ENCODE measurements at places on chromosomes 1 and 21.
A peak's percentile ranks its signal among the peaks of the same experiment; 100 is the strongest.

- H3K36me3 ChIP-seq: no peaks in the 10 kb centered on the region
- H3K27me3 ChIP-seq: peaks cover 38% of the 10 kb centered on the region
- DNase-seq: no peak
Measured at GRCh38 chr1:224770336-224770693, 154.2 kb downstream of the CNIH3 start.

DNA sequence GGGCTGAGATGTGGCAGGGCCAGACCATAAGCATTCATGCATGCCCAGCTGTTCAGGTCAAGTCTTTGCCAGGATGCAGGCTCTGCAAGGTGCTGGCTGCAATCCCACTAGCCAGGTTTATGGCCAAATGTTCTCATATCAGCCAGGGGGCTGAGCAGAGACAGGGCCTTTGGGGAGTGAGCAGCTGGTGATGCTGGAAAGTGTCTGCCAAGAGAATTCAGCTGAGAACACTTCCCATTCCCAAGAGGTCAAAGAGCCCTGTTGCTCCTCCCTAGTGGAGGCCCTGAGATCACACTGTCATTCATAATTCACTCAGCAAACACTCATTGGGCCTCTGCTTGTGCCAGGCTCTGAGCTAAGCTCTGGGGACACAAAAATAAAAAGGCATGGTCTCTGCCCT lies 150.3 kb downstream of the DMRTA2 start:
- no peak overlapping the region for H3K27ac ChIP-seq
- no peaks in the 10 kb centered on the region for H3K27me3 ChIP-seq
- no peak overlapping the region for H3K4me3 ChIP-seq
- no peak for DNase-seq
- H3K4me1 ChIP-seq: no peaks in the 10 kb centered on the region

GRCh38 chr1:35564037-35564883 lies 6.7 kb downstream of the NCDN start:
- no peak overlapping the region for H3K27ac ChIP-seq
- H3K27me3 ChIP-seq: no peaks in the 10 kb centered on the region
- DNase-seq: peak; percentile 91
- H3K4me1 ChIP-seq: peaks cover 16% of the 10 kb centered on the region
- H3K36me3 ChIP-seq: peaks cover 8% of the 10 kb centered on the region

- peaks cover 2% of the 10 kb centered on the region for H3K36me3 ChIP-seq
- H3K27ac ChIP-seq: peak within 1 kb of the TSS; percentile 94
- H3K4me1 ChIP-seq: peaks cover 33% of the 10 kb centered on the region
Measured at GRCh38 chr1:167090314-167090942, at the start of gene GPA33. TSS of gene GPA33 (minus strand) at chr1:167090377. CDS start at chr1:167090287, 90 bp downstream.

DNA sequence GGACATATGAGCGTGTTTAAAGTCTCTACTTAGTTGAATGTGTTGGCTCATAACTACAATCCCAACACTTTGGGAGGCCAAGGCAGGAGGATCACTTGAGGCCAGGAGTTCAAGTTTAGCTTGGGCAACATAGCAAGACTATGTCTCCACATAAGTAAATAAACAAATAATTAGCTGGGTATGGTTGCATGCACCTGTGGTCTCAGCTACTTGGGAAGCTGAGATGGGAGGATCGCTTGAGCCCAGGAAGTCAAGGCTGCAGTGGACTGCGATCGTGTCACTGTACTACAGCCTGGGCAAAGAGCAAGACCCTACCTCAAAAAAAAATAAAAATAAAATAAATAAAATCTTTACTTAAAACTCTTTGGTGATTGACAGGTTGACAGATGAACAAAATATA lies 13.0 kb upstream of the PDIK1L start:
- DNase-seq: no peak
- H3K27ac ChIP-seq: no peak overlapping the region
- peaks cover 6% of the 10 kb centered on the region for H3K4me1 ChIP-seq
- no peaks in the 10 kb centered on the region for H3K36me3 ChIP-seq

- H3K4me1 ChIP-seq: peaks cover 8% of the 10 kb centered on the region
- no peak for DNase-seq
- H3K4me3 ChIP-seq: no peak overlapping the region
- H3K36me3 ChIP-seq: no peaks in the 10 kb centered on the region
- no peaks in the 10 kb centered on the region for H3K27me3 ChIP-seq
- H3K27ac ChIP-seq: no peak overlapping the region
Measured at GRCh38 chr1:174786760-174787159, 213.0 kb upstream of the CACYBP start.

DNA sequence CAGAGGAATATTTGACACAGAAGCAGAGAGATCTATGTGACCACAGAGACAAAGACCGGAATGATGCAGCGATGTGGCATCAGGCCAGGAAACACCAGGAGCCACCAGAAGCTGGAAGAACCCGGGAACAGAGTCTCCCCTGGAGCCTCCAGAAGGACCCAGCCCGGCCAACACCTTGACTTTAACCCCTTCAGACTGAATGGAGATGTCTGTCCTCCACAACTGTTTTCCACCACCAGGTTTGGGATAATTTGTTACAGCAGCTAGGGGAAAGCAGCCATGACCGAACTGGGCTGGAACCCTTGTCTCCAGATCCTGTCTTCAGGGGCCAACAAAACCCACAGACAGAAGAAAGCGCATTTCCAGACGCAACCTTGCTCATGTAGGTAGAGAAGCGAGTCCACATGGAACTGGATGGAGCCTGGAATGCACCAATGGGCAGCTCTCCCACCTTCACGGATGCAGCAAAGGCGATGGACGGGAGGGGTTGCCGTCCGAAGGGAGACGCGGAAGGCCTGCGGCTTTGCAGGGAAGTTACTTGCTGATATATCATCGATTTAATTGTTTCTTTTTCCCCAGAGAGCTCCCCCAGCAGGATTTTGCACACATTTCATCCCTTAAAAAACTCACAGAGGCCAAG lies 396.6 kb downstream of the NPHP4 start:
- DNase-seq: no peak
- no peak overlapping the region for H3K4me3 ChIP-seq
- H3K27me3 ChIP-seq: no peaks in the 10 kb centered on the region

DNA sequence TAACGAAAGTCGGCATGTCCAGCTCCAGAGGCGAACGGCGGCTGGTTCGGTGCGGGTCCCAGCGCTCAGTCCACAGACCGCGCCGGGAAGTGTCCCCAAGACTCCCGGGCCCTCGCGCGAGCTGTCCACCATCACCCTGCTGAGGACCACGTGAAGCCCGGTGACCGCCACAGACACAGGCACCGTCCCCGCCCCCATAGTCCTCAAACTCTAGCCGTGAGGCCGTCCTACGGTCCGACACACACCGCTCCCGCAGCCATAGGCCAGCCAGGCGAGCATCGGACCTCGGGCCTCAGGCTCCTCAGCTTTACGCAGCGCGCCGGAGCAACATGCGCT lies 535 bp downstream of the SETD4 start:
- peak; percentile 49 for DNase-seq
- H3K27me3 ChIP-seq: peaks cover 13% of the 10 kb centered on the region
- H3K4me1 ChIP-seq: peaks cover 41% of the 10 kb centered on the region
- peak overlapping the region; percentile 93 for H3K4me3 ChIP-seq

DNA sequence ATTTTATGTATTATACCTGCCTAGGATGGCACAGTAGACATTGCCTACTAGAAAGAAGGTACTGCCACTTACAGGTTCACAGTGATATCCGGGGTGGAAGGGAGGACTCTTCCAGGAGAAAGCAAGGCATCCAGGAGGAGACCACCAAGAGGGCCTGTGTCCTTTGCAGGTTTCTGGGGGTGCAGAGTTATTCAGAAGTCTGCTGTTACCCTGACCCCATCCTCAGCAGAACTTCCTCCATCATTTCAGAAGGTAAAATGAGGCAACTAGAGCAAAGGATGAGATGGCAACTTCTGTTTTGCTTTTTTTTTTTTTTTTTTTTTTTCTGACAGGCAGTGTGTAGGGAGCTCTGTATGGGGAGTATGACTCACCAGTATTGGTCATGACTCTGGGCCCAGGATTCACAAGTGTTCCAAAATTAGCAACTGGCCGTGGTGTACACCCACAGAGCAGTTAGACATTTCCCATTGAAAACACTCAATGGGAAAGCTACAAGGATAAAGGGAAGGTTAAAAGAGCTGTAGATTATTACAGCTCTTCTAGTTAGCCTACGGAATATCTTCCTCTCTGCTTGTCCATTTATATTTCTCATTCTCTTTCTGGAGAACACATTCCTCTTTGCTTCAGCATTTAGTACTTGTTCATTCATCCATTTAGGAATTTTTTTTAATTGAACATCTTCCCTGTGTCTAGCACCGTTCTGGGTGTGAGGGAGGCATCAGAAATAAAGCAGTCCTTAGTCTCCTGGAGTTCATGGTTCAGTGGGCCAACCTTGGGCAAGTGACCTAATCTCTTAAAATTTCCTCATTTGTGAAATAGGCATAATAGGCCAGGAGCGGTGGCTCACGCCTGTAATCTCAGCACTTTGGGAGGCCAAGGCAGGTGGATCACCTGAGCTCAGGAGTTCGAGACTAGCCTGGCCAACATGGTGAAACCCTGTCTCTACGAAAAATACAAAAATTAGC lies 50.5 kb upstream of the PPP2R5A start:
- H3K4me3 ChIP-seq: no peak overlapping the region
- H3K36me3 ChIP-seq: no peaks in the 10 kb centered on the region
- peaks cover 40% of the 10 kb centered on the region for H3K27me3 ChIP-seq
- no peak overlapping the region for H3K27ac ChIP-seq
- no peak for DNase-seq

GRCh38 chr21:43869486-43870325 lies 4.7 kb downstream of the AGPAT3 start:
- H3K4me3 ChIP-seq: no peak overlapping the region
- no peaks in the 10 kb centered on the region for H3K27me3 ChIP-seq
- no peak for DNase-seq
- peaks cover 59% of the 10 kb centered on the region for H3K4me1 ChIP-seq
- peaks cover 56% of the 10 kb centered on the region for H3K36me3 ChIP-seq

- H3K27ac ChIP-seq: no peak overlapping the region
- H3K36me3 ChIP-seq: no peaks in the 10 kb centered on the region
- no peaks in the 10 kb centered on the region for H3K4me1 ChIP-seq
- no peak overlapping the region for H3K4me3 ChIP-seq
Measured at GRCh38 chr1:71706029-71706671, 576.2 kb downstream of the NEGR1 start.

DNA sequence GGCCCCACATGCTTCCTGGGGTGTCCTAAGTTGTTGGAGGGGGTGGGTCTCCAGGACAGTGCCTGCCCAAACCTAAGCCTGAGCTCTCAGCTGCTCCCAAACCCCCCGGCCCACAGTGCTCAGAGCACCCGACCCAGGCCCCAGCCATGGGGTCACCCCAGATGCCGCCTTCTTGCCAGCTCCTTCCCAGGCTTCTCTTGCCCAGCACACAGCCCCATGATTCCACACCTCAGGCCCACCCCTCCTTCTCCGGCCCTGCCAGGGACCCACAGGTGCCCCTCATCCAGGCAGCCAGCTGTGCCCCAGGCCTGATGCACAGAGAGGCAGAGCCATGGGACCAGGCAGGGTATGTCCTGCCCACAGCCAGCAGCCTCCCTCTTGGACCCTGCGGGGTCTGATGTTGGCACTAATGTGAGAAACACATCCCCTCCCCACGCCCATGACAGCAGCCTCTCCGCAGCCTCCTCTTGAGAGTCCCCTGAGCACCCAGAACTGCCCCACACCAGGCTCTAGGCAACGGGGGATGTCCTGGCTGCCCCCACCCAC lies 4.9 kb downstream of the WNT9A start:
- peaks cover 48% of the 10 kb centered on the region for H3K27me3 ChIP-seq
- DNase-seq: peak; percentile 17
- H3K36me3 ChIP-seq: no peaks in the 10 kb centered on the region
- no peak overlapping the region for H3K4me3 ChIP-seq

GRCh38 chr1:161267321-161267720 lies 8.8 kb downstream of the PCP4L1 start:
- no peak overlapping the region for H3K4me3 ChIP-seq
- no peaks in the 10 kb centered on the region for H3K36me3 ChIP-seq
- peaks cover 2% of the 10 kb centered on the region for H3K4me1 ChIP-seq
- no peak overlapping the region for H3K27ac ChIP-seq
- DNase-seq: no peak

DNA sequence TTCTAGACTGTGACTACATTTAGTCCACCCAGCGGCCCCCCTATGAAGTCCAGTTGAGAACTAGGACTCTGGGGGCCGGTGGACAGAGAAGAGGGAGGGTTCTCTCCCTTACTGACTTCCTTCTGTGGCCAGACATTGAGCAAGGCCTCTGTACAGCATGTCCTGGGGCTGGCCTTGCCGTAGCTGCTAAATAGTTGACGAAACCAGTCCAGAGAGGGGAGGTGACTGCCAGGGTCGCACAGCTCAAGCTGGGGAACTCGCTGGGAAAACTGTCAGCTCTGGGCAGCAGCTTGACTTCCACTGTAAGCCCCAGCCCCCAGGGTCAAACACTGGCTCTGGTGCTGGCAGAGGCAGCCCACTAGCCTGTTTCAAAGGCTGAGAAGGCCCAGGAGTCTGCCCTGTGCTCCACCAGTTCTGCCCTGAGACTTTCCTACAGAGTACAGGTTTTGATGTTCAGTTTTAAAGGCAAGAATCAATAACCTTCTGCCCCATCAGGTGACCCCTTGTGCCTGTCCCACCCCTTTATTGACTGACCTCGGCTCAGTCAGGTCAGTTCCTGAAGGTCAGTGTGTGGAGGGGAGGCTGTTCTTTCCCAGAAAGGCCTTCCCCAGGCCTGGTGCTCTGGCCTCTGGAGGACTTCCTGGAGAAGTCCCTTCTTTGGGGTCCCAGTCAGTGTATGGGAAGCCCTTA lies 14.1 kb downstream of the PCSK9 start:
- H3K4me3 ChIP-seq: no peak overlapping the region
- H3K27me3 ChIP-seq: peaks cover 5% of the 10 kb centered on the region
- no peak for DNase-seq
- no peaks in the 10 kb centered on the region for H3K36me3 ChIP-seq
- no peak overlapping the region for H3K27ac ChIP-seq

DNA sequence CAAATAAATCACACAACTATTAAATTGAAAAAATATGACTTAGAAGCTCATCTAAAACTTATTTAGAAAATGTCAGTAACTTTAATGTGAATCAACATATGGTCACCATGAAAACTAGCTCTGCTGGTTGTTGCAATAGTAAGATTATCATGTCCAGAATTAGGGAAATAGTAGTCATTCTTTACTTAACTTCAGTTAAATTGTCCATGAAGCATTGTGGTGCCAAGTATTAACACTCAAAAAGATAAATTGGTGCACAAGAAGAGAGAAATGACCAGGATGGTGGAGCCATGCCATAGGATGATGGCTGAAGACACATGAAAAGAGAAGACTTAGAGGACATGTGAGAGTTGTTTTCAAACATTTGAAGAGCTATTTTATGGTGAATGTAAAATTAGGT lies 130.2 kb upstream of the PTGFR start:
- no peak overlapping the region for H3K27ac ChIP-seq
- H3K27me3 ChIP-seq: no peaks in the 10 kb centered on the region
- no peak for DNase-seq

GRCh38 chr21:32578107-32578691 lies 7.1 kb downstream of the TCP10L start:
- H3K36me3 ChIP-seq: no peaks in the 10 kb centered on the region
- H3K27me3 ChIP-seq: peaks cover 9% of the 10 kb centered on the region
- no peak overlapping the region for H3K27ac ChIP-seq
- H3K4me3 ChIP-seq: no peak overlapping the region

DNA sequence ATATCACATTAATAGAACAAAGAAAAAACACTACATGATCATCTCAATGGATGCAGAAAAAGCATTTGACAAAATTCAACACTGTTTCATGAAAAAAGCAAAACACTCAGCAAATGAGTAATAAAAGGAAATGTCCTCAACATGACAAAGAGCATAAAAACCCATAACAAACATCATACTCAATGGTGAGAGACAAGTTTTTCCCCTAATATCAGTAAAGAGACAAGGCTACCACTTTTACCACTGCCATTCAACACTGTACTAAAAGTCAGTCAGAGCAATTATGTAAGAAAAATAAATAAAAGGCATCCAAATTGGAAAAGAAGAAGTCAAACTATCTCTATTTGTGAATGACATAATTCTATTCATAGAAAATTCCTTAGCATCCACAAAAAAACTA lies 64.3 kb downstream of the ZNF644 start:
- no peak overlapping the region for H3K4me3 ChIP-seq
- H3K27me3 ChIP-seq: no peaks in the 10 kb centered on the region
- peaks cover 16% of the 10 kb centered on the region for H3K4me1 ChIP-seq
